Stimulated activated CD4-positive, alpha-beta T cell treated with anti-CD3 and anti-CD28 coated beads, Interleukin-1b, Interleukin-23, amount 100 ng/mL, for 1 hour (primary cell): ENCODE measurements at places on chromosomes 7 and 10.
A peak's percentile ranks its signal among the peaks of the same experiment; 100 is the strongest.

GRCh38 chr10:94496010-94496409 lies 49.6 kb upstream of the HELLS start:
- no peak for DNase-seq

DNA sequence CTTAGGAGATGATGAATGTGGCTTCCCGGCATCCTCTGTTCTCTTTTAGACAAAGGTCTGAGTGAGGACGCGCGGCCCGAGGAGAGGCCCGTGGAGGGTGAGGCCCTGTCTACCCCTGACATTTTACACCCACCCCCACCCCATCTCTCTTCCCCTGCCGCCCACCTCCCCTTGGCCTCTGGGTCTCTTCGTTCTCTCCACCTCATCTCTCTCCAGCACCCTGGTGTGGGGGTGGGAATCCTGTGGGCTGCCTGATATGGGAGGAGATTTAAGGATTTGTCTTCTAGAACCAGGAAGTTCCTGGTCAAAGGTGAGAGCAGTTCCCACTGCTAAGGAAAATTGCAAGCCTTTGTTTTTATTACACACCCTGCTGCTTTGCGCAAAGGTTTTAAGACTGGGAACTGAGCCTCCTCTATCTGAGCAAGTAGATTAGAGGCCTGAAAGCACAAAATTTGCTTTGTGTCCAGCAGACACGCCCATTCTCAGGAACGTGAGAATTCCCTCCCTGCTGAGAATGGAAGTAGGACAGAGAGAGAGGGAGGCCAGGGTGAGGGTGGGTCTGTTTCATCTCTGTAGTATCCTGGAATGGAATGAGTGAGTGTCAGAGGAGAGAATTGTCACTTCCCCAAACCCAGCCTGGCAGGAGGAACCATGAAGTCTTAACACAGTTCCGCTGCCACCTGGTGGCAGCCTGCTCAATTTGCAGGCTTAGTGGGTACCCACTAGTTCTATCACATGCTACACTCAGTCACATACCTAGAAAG lies 91.2 kb downstream of the GTF2IRD1 start:
- DNase-seq: no peak

GRCh38 chr10:110433740-110434139 lies 64.0 kb upstream of the DUSP5 start:
- DNase-seq: no peak

- DNase-seq: no peak
Measured at GRCh38 chr10:71274901-71275796, 43.9 kb upstream of the SLC29A3 start.

DNA sequence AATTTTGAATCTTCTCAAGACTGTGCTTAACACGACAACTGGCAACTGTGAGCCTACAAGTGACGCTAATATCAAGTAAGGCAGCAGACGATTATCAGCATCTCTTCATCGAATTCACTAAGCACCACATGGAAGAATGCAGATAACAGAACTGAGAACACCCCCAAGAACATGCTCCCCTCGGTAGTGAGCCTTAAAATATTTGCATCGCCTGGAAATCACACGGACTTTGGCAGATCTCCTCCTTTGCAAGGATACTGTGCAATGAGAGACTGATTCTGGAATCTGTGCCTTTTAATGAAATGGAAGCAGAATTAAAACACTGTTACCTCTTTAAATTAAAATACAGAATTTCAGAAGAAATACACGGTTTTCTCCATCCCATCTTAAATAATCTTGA lies 38.2 kb upstream of the NEBL start:
- no peak for DNase-seq

DNA sequence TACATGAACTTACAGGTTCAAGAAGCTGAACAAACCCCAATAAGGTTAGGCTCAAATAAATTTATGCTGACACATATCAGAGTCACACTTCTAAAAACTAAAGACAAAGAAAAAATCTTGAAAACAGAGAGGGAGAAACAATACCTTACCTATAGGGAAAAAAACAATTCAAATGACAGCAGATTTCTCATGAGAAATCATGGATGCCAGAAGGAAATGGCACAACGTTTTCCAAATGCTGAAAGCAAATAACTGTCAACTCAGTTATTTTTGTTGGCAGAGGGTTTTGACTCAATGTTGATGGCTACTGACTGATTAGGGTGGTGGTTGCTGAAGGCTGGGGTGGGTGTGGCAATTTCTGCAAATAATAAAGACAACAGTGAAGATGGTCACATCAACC lies 239.4 kb downstream of the ARHGAP12 start:
- DNase-seq: no peak

DNA sequence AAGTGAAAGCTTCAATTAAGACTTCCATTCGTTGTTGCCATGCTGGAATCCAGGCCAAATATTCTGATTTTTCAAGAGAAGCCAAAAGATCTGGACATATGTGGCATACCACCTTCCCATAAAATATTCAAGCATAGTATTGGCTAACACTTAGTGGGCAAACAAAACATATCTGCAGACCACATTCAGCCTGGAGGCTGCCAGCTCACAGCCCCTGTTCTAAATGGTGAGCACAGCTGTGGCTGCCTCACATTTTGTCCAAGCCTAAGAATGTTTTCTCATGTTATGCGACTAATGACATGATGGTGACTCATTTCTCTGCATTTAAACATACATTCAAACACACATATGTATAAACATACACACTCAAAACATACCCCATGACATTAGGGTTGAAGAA lies 10.6 kb upstream of the CALU start:
- DNase-seq: no peak

GRCh38 chr10:100670828-100671479 lies 74.4 kb upstream of the PAX2 start:
- DNase-seq: peak; percentile 35

GRCh38 chr7:37116093-37116701 lies 332.5 kb downstream of the ELMO1 start:
- DNase-seq: no peak

- DNase-seq: no peak
Measured at GRCh38 chr7:146539836-146540235, 423.2 kb downstream of the CNTNAP2 start.

- DNase-seq: no peak
Measured at GRCh38 chr7:159147246-159147645, 2.6 kb upstream of the VIPR2 start.

- DNase-seq: no peak
Measured at GRCh38 chr10:69181433-69181832, 1.4 kb downstream of the SUPV3L1 start.

DNA sequence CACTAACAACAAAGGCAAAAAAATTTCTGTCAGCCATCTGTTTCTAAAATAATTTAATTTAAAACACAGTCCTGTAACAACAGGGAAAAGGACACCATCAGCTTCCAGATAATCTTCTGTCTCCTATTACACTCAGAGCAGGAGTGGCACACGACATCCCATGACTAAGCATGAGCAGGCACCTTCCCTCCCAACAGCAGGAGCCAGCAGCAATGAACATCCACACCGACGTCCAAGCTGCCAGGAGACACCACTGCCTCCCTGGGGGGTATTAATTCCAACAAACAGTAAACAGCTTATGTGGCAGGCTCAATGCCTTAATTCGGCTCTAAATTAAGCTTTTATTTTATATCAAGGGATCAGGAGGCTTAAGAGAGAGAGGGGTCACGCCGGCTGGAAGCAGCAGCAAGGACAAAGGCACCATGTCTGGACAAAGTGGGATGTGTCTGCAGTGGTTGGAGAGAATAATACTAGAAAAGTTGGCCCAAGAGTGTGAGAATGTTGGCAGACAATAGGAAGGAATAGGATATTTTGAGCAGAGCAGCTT lies 45.7 kb downstream of the KIAA1549 start:
- DNase-seq: no peak

DNA sequence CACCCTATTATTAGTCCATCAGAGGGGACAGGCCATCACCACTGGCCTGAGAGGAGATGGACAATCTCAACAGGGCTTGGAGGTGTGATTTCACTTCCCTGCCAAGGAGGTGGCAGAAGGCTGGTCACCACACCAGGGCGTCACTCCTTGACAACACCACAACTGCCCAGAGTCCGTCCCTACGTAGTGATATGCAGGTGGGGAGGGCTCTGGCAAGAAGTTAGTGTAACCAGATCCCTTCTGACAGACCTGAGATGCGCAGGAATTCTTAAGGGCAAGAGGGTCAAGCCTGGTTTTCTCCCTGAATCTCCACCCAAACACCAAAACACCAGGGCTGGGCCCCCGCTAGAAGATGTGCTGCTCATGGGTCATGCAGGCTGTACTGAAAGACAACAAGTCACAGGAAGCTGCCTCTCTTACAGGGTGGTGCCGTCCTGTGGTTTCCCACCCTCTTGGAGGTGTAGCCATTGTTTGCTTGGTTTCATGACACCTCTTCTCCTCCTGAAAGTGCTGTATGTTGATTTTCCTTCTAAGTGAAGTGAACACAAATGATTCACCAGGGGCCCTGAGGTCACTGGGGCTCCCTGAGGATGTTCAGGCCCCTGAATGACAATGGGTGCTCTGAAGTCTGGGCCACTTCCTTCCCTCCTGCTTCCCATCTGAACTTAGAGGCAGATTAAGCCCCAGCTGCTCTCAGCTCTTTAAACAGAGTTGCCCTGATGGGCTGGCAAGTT lies 27.1 kb downstream of the ATXN7L1 start:
- no peak for DNase-seq

DNA sequence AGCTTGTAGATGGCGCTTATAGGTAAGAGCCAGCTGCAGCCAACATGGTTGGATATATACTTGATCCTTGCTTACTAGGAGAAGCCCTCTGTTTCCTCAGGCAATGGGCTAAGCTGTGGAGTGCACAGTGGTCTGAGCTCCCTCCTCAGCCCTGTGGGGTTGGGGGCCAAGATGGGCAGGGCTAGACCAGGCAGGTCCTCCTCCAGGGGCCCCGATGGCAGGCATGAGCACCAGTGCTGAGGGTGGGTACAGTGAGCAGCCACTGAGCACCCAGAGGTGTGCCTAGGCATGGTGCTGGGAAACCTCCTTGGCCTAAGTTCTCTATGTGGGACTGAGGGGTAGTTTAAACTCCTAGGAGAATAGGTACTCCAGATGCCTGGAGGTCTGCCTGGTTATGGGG lies 680.2 kb downstream of the SUGCT start:
- DNase-seq: no peak

DNA sequence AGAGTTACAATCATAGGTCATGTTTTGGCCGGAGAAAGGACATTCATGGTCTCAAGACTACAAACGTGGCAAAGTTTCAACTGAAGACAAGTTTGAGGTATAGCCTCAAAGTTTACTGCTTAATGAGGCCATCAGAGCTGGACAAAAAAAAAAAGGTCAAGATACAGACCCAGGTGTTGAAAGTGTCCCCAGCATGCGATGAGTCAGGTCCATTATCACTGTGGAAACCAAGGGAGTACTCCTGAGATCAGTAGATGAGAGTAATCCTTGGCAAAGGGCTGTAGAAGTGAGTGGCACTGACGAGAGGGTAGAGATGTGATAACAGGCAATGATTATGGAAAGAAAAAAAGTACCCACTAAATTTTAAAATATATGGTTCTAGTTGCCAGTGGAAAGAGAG lies 80.1 kb upstream of the LRRN3 start:
- DNase-seq: no peak

DNA sequence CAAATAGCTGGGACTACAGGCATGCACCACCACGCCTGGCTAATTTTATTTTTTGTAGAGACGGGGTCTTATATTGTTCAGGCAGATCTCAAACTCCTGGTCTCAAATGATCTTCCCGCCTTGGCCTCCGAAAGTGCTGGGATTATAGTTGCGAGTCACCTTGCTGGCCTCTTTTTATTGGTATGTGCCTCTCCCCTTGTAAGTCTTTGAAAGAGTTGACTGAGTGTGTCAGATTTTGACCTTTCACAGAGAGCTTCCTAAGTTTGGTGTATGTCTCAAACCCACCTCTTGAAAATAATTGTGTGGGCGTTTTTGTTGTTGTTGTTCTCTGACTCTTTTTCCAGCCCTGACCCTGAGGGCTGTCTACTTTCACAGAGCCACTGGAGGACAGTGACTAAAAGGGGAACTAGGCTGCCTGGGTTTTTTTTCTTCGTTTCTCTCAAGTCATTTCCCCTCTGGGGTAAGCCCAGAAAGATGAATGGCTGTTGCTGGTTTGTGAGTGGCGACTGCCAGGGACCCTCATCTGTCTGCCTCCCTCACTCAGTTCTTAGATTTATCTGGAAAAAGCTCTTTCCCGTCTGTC lies 262.8 kb downstream of the ZEB1 start:
- DNase-seq: no peak

- no peak for DNase-seq
Measured at GRCh38 chr10:3564346-3565002, 220.5 kb downstream of the KLF6 start.

DNA sequence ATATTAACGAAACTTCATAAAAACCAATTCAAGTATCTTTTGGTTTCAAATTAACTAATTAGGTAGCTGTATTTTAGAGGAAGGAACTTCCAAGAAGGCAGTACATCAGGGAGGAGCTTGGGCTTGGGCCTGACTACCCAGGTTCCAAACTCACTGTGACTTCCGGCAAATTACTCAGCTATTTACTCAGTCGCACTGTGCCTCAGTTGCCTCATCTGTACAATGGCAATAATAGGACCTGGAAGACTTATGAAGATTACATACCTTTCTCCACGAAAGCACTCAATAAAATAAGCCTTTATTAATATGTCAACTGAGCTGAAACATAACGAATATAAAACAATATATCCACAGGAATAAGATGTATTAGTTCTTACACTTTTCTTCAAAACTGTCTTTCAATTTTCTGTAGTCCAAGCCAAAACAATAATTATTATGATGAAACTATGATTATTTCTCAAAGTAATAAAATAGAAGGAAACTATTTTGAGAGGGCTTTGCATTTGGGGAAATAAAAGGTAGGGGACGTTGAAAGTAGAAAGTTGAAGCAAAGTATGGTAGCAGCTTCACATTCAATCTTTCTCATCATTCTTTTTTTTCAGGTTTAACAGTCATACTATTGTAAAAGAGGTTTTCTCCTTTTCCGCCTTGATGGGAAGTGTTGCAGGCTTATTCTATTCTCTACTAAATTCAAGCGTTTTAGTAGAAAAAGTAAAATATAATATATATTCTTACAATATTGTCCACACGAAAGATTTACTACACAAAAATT lies 10.5 kb upstream of the EBLN1 start:
- DNase-seq: no peak

DNA sequence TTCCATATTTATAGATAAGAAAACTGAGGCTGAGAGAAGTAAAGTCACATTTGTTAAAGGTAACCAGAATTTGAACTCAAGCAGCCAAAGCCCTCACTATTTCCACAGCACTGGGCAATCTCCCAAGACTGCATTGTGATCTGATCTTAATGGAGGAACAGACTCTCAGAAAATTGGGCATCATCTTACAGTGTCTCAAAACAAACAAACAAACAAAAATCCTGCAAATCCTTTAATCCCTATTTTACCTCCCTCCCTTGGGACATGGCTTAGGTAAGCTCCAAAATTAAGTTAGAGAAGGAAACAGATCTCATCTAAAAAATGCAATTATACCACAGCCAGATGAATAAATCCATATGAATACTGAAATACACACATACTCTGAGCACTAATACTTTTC lies 57.5 kb downstream of the FHIP2A start:
- no peak for DNase-seq

DNA sequence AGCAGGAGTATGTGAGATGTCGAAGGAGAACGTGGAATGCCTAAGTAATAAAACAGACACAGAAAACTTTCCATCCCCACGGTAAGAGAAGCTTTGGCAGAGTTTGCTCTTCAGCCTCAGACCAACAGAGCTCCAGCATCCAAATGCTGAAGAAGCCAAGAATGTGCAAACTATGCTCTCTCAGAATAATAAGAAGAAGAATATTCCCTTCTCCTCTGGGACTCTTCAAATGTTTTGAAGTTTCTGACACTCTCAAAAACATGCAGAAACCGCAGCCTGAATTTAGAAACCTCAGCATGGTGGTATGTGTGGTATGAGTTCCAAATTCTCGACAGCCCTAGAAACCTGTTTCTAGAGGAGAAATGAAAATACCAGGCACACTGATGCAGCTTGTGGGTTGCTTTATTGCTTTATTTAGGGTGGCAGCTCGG lies 113.3 kb downstream of the KCNMA1 start:
- DNase-seq: no peak
